Putamen (tissue), 1 donor: ENCODE measurements at places on chromosomes 12 and 14.

GRCh38 chr12:21558100-21558679, 32.1 kb downstream of the SPX start:
- no peak for DNase-seq

DNA sequence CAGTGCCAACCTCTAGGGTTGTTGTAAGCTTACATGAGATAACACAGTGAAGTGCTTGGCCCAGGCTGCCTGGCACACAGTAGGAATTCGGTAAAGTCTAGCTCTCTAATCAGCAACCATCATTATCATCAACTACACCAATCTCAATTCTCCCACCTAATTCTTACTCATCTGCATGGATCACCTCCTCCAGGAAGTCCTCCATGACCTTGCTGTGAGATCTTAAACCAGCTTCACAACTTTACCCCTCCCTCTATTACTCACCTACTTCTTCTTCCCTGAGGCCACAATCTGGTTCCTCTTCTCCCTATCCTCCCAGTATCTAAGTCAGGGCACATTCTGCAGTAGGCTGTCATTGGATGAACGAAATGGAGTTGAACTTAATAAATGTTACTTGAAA, 67.3 kb downstream of the GSC start:
- DNase-seq, result no peak

DNA sequence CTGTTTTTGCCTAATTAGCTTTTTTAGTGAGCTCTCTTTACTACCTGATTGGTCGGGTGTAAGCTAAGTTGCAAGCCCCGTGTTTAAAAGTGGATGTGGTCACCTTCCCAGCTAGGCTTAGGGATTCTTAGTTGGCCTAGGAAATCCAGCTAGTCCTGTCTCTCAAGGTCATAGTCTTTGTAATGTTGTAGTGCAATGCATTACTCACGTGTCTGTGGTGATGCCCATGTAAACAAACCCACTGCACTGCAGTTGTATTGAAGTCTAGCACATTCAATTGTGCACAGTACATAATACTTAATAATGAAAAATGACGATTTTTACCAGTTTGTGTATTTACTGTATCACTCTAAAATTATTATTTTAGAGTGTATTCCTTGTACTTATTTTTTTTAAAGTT, 335.5 kb downstream of the NUAK1 start:
- no peak for DNase-seq

- DNase-seq, result no peak
These were observed 10.4 kb upstream of the NRIP2 start for GRCh38 chr12:2845280-2845679.

- DNase-seq, result peak; percentile 69
These were observed 6.4 kb downstream of the ERG28 start for GRCh38 chr14:75654127-75654732.

GRCh38 chr14:103562179-103562428, 353 bp downstream of the BAG5 start:
- DNase-seq, result no peak

- DNase-seq, result no peak
These were observed 70.5 kb downstream of the TRIM9 start for GRCh38 chr14:51024377-51024776.

DNA sequence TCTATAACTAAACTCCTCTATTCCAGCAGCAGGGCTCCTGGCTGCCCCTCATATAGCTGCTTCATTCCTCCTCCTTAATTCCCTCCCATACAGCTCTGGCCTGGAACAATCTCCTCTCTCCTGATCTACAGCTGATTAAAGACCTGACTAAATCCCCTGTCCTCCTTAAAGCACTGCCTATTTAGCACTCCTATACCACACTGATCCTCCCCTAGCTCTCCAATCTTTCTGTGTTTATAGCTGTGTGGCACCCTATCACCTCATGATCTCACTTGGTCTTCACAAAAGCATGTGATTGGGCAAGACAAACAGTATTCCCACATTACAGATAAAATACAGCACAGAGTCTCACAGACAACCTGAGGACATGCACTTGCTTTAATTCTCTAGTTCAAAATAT, 17.4 kb downstream of the FMNL3 start:
- no peak for DNase-seq

GRCh38 chr14:63638493-63638892, 3.2 kb downstream of the WDR89 start:
- DNase-seq, result no peak
